ENCODE measurements at places on chromosomes 5 and 9. TPM values are rescaled to one million over a fixed set of nuclear protein-coding genes. Genes with fewer than 3 reads are reported as not detected.

CAMLG gene
- polyA plus RNA-seq = 29.3 TPM

IL13 gene
- polyA plus RNA-seq = not detected

FAM78A gene
- polyA plus RNA-seq = 0.26 TPM

- no peak for DNase-seq
These were observed 64.7 kb upstream of the SPOCK1 start for GRCh38 chr5:137563646-137564397.

GRCh38 chr5:94863951-94864350 lies 245.5 kb downstream of the SLF1 start:
- no peak for DNase-seq

DNA sequence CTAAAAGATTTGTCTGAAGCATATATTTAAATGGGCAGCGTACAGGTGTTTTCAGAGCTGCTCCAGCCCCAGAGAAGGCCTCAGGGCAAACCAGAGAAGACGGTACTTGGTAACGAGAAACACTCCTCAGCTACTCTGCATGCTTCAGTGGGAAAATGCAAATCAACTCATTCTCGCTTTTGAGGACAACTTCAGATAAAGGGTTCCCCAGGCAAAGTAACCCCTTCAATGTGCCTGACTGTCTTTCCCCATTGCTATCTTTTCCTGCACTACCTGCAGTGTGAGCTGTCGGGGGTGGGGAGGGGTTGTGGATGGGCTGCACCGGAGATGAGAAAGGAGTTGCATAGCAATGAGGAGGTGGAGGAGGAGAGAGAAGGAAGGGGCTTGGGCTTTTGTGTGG lies 339.7 kb upstream of the CLINT1 start:
- no peak for DNase-seq

DNA sequence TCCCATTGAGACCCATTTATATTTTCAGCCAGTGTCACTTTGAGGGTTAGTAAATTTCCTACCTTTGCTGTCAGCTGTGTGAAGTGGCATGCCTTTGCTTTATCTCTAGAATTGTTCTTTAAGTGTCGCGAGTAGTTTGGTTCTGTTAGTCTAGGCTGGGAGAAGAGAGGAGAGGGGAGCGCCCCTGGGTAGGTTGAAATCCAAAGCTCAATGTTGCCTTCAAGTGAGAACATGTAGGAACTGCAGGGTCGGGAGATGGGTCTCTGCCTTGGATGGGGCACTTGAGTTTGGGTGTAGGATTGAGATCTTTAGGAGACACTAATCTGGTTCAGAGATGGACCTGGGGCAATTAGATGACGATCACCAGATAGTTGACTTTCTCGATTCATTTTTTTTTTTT lies 46.3 kb downstream of the STC2 start:
- DNase-seq = no peak

DNA sequence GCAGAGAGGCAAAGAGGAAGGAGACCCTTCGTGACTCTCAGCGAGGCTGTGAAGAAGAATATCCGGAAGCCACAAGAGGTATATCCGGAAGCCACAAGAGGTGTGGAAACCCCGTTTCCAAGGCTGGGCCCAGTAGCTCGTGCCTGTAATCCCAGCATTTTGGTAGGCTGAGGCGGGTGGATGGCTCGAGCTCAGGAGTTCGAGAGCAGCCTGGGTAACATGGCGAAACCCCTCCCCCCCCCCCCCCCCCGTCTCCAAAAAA lies 612 bp upstream of the BBLN start:
- DNase-seq = no peak

GRCh38 chr5:149719666-149720065 lies 10.4 kb upstream of the PPARGC1B start:
- DNase-seq = no peak

- DNase-seq = no peak
These were observed 25.2 kb downstream of the SHC3 start for GRCh38 chr9:89153232-89154017.

- no peak for DNase-seq
These were observed 26.8 kb upstream of the NAA35 start for GRCh38 chr9:85914108-85914507.
